Germinal center (tissue), 1 donor: ENCODE measurements at places on chromosomes 5 and 9.

DNA sequence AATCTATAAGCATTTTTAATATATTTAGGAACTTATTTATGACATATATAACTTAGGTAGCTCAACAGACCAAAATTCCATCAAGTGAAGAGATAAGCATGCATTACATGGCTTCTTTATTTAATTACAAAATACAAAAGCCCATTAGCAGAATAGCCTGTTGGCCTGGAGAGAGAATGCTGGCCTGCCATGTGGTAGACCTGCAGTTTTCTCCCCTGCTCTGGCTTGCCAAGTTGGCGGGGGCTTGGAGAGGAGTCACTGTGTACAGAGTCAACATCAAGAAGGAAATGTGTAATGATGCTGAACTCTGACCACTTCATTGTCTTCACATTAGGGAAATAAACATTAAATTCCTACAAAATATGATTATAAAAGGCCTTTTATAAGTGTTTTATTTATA is 69.8 kb upstream of the CNTLN start:
- DNase-seq = no peak

GRCh38 chr9:87854580-87854955 is 28.1 kb upstream of the SPATA31E1 start:
- no peak for DNase-seq

GRCh38 chr9:21160178-21160577 is 6.3 kb downstream of the IFNA21 start:
- DNase-seq = no peak

DNA sequence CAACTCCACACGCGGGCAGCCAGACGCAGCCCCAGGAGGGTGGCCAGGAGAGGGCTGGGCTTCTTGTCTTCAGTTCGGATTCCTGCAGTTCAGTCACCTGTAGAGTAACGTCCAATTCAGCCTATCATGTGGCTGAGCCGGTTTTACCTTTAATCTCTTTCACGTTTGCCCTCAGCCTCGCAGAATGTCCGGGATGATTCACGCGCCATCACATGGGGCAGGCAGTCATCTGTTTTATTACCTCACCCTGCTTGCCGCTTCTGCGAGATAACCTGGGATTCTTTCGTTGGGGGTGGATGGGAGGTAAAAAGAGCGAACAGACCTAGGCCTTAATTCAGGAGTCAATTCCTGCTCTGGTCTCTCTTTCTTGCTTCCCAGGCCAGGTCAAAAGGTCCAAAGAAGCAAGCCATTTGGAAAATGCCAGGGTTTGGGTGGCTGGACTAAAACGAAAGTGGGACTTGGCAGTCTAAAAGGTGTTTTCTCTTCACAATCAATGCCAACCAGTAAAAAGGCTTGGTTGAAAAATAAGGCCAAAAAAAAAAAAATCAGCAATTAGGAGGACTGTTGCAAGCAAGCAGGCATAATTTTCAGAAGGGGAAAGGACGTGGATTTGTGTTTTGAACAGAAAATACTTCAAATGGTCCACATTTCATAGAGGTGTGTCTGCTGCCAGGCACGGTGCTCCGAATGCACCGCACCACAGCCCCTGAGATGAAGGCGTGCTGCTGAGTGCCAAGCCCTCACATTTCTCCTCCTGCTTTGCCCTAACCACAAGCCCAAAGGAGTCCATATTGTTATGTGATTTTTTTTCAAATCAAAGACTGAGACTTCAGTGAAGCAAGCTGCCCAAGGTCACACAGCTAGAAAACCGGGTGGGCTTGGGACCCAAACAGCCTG is 2.8 kb upstream of the WWC1 start:
- no peak for DNase-seq

DNA sequence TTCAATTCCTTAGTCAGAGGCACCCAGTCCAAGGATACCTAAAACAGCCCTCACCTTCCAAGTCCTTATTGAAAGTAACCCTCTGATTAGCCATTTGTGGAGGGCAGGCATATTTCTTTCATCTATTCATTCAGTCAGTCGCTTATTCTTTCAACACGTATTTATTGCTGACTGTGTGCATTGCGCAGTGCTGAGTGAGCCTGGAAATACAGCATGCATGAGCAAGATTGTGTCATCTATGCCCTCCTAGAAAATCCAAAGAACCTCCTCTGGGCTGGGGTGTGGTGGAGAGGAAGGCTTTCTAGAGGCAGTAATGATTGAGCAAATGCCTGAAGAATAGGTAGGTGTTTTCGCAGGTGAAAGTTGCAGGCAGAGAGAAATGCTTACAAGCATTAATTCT is 8.5 kb upstream of the FEM1C start:
- no peak for DNase-seq

GRCh38 chr9:106930477-106930876 is 67.5 kb downstream of the ZNF462 start:
- DNase-seq = no peak

- DNase-seq = no peak
Observed at GRCh38 chr5:32504989-32505596, 60.6 kb upstream of the ZFR start.

DNA sequence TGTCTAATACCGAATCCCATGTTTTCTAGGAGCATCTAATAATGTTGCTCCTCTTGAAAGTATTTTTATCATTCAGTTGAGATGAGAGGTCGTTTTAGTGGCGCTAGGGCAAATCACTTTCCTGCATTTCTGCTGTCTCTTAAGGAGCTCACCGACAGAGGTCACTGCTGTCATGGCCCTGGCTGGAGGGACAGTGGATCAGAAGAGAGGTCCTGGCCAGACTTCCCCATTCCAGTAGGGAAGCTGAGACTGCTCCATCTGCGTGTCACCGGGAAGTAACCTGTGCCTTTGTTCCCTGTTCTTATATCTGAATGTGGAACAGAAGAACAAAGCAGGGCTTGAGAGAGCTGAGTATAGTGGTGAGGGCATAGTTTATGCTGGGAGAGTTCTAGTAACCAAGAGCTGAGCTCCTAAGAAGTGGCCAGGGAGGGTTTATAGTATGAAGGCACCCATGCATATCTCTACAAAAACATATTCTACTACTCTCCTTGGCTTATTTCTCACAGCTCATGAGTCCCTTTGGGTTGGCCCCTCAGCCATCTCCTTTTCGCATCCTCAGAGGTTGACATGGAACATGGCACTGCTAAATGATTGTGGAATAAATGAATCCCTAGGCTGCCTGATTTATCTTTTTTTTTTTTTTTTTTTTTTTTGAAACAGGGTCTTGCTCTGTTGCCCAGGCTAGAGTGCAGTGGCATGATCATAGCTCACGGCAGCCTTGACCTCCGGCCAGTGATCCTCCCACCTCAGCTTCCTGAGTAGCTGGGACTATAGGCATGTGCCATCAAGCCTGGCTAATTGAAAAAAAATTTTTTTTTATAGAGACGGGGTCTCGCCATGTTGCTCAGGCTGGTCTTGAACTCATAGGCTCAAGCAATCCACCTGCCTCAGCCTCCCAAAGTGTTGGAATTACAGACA is 27.2 kb downstream of the ATP6V0E1 start:
- no peak for DNase-seq

DNA sequence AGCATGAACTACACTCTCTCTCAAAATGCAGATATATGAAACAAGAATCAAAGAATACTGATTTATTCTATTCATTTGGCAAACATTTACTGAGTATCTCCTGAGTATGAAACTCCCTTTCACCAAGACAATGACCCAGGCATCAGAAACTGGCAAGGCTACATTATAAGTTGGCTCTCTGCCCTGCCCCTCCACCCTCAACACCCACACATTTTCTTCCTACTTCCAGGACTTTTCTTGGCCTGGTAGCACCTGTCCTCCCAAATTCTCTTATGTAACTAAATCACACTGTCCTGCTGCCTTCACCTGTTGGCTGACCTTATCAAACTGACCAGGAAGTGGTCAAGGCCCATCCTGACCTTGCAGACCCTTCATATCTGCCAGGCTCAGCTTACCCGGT is 3.5 kb downstream of the RASEF start:
- no peak for DNase-seq

GRCh38 chr5:40312205-40312604 is 367.5 kb upstream of the PTGER4 start:
- no peak for DNase-seq

DNA sequence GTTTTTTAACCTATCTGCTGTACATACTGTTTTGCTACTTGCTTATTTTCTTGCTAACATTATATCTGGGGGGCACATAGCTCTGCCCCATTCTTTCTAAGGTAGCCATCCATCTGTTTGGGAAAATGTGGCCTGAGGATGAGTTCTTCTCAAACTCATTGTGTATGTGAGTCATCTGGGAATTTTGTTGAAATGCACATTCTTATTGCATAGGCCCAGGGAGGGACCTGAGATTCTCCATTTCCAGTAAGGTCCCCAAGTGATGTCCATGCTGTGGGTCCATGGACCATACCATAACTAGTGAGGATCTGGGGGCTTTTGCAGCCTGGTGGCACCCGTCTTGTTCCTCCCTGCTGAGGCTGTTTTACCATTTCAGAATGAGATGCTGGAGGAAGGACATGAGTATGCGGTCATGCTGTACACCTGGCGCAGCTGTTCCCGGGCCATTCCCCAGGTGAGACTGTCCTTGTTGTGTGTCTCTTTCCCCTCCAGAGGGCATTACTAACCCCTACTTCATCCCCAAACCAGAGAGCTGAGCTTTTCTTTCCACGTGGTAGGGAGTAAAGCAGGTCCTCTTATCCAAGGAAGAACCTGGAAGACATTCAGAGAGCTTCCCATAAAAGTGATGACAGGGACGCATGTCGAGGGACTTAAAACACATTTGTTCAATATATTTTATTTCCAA is 28.6 kb downstream of the CYFIP2 start:
- no peak for DNase-seq
